Adipocyte (in vitro differentiated cells): ENCODE measurements at places on chromosomes 2 and 18.

DNA sequence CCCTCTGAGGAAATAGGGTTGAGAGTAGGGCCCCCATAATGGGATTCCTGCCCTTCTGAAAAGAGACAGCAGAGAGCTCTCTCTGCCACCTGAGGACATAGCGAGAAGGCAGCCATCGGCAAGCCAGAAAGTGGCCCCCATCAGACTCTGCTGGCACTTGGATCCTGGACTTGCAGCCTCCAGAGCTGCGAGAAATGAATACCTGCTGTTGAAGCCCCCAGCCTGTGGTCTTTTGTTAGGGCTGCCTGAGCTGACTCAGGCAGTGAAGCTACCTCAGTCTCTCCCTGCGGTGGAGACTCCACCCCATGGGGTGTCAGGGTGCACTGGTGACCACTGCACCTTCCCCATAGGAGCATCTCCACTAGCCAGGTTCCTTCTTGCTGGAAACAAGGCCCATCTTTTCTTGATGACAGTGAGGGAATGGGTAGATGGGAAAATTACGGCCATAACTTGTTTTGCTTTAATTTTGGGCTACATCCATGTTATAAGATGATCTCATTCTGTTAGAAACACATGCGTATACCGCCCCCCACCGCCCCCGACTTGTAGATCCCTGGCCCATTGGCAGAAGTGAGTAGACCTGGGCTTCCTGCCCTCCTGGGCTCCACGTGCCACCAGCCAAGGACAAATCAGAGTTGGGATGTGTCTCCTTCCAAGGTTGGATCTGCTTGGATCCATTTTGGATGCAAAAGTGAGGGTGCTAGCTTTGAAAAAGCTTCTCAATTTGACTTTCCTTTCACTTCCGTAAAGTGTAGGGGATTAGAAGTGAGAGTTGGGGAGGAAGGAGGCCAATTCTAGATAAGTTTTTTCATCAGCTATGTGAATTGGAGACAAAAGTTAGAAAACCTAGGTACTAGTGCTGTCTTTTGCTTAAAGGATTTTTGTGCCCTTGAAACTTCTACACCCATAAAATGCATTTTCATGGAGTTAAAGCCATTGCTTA, 42.9 kb downstream of the NCK2 start:
- DNase-seq: no peak

DNA sequence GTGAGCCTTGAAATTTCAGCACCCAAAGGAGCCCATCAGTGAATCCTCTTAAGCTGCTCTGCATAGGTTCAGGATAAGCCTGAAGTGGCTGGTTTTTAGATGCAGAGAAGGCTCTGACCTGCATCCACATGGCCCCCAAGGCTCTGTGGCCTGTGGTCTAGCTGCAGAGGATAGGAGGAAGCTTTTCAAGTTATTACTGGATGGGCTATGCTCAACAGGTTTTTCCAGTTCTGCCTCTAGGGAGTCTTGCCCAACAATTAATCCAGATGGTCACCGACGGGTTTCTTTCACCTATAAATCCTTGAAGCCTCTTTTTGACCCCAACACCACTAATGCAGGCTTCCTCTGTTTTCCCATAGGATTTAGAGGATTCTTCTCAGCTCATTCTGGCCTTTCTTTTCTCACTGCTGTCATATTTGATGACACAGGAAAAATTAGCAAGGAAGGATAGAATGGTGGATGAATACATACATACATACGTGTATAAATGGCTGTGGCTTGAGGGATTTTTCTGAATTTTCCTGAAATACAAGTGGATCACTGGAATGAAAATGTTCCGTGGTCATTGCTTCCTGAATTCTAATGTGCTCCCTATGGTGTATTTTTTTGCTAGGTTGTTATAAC, 52.2 kb upstream of the BCL2L11 start:
- DNase-seq: no peak

DNA sequence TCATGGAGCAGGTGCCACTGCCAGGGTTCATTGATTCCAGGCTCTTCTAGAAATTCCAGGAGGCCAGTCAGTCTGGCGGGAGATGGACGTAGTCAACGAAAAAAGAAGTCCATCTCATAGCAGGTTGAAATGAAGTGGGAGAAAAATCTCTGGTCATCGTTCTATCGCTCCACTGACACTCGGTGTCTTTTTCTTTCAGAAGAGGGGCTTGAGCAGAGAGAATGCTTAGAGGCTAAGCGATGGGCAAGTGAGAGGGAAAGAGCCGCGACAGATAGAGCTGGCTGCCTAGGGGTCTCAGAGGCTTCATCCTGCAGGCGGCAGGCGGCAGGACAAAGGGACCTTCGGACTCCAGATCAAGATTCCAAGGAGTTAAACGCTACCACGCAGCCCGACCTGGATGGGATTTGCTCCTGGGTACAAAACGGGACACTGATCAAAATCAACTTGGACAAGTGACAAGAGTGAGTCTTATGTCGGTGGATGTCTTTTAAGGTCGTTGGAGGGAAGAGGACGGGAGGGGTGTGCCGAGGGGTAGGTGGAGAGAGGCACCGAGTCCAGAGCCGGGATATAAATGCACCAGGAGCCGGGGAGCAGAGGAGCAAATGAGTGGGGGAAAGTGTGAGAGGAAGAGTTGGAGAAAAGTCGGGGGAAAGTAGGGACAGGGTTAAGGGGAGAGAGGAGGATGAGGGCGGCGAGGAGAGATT, 677 bp upstream of the TMEM178A start:
- no peak for DNase-seq

GRCh38 chr2:48915884-48916283, 160.4 kb upstream of the LHCGR start:
- DNase-seq: no peak

DNA sequence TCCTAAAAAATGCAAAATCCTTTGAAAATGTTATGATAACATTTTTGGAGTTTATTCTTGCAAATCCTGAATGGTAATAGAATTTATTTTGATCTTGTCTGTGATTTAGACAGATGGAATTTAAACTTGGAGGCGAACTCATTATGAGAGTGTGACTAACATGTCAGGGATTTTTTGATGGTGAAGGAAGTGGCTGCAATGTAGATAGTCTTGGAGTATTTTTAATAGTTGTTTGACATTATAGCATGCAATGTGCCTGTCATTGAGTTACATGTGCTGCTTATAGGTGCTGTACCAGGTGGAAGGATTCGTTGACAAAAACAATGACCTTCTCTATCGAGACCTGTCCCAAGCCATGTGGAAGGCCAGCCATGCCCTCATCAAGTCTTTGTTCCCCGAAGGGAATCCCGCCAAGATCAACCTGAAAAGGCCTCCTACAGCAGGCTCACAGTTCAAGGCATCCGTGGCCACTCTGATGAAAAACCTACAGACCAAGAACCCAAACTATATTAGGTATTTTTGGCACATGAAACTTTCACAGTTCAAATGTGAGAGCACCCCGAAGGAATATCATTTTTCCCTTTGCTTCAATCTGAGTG, 141.8 kb downstream of the MYO1B start:
- DNase-seq: peak; percentile 81

- DNase-seq: peak; percentile 34
Measured at GRCh38 chr18:11607906-11608305, 1.5 kb upstream of the SLC35G4 start.

- DNase-seq: no peak
Measured at GRCh38 chr2:100962366-100963025, 39.6 kb upstream of the RPL31 start.

DNA sequence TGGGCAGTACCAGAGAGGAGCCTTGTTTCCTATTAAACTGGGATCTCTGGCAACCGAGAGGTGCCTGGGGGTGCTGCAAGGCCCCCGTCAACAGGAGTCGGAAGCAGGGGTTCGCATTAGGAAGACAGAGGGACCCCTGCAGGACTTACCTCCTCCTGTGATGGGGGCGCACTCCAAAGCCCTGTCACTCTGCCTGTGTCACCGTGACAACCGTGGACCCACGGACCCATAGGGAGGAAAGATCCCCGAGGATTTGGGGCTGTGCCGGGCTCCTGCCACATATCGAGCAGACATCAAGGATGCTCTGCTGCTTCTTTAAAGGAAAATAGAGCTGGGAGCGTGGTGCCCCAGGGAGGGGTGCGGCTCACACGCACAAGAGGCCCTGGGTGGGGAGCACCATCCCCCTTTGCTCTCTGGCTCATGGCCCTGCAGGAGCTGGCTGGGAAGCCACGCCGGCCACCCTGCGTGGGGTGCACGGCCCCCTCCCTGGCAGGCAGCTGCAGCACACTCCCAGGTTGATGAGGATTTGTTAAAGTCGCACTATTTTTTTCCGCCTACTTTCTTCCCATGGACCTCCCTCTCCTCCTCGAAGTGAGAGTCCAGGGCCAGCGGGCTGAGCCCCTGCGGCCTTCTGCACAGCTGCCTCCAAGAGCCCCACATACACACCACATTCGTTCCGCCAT, 167.5 kb downstream of the TWIST2 start:
- no peak for DNase-seq

DNA sequence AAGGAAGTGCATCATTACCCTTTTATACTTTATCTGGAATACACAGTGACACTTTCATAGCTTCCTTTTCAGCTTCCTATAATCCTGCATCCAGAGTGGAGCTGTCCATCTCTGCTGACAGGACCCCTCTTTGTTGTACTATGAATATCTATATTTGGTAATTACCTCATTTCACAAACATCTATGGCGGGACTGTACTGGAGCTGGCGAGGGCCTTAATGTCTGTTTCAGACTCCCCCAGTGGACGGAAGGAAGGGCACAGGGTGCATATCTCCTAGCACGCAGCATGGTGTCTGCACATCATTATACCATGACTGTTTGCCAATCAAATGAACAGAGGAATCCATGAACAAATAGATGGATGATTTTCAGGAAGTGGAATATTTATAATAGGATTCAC, 142.3 kb downstream of the SOX11 start:
- DNase-seq: no peak

DNA sequence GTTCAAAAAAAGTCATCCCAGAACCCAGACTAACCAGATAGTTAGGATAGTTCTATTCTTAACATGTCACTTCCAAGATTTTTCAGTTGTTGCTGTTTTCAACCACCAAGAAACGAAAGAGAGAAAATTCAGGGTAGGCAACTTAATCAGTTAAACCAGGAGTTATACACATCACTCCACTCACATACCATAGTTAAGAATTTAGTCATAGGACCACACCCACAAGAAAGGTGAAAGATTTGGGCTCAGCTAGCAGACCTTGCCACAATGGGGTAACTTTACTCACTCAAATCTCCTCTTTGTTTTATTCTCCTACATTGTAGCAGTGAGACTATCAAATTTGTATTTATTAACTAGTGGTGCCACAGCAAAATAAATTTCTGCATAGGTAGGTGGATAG, 473.6 kb downstream of the NUP35 start:
- DNase-seq: no peak

DNA sequence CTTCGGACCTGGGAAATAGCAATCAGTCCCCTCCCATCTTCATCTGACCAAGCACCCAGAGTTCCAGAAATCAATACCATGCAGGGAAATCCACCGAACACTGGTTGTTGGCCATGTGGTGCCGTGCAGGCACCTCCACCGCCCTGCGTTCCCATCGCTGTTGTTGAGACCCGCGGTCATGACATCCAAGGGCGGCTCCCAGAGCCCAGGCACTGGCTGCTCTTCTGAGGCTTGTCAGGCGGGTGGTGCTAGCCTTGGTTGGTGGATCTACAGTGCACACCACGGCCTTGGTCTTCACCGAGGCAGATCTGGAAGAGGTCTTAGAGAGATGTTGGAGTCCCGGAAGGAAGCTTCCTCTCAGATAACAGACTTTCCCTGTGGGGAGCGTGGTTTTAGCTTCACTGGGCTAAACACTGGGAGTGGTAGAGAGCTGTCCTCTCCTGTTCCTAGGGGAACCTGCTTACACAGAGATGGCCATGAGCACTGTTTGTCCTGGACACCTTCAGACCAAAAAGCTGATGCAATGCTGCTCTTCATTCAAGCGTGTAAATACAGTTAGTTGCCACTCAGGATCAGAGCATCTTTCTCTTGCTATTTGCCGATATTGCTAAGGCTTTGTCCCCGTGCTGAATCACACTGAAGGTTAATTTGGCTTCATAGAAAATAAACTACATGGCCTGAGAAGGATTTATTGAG, 58.3 kb downstream of the SMIM21 start:
- no peak for DNase-seq

DNA sequence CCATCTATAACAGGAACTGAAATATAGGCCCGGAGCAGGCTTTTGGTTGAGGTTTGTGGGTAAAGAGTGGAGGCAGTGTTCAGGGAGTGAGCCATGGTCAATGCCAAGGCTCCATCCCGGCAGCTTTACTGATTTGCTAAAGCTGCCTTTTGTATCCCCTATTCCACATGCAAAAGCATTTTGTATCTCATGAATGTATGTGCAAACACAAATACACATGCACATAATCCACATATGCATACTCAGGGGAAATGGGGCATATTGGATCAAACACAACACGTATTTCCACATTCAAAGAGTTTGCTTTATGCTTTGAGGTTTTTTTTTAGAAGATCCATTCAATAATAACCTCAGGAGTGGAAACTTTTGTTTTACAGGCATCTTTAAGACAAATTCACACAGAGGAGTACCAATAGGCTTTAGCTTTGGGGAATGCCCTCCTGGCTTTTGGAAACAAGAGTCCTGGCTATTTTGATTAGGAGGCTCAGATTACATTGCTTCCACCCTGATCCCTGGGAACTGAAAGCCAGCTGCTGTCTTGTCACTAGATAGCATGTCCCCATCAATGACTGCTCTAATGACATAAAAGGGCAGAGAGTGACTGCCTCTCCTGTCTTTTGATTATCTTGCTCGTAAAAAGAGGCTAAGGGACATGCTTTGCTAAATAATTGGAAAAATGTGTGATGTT, 263.2 kb downstream of the EN1 start:
- DNase-seq: no peak

- no peak for DNase-seq
Measured at GRCh38 chr2:176745543-176746200, 466.9 kb upstream of the HNRNPA3 start.

- no peak for DNase-seq
Measured at GRCh38 chr2:3094999-3095958, 282.3 kb downstream of the EIPR1 start.

- DNase-seq: no peak
Measured at GRCh38 chr2:124678043-124678442, 653.0 kb downstream of the CNTNAP5 start.

DNA sequence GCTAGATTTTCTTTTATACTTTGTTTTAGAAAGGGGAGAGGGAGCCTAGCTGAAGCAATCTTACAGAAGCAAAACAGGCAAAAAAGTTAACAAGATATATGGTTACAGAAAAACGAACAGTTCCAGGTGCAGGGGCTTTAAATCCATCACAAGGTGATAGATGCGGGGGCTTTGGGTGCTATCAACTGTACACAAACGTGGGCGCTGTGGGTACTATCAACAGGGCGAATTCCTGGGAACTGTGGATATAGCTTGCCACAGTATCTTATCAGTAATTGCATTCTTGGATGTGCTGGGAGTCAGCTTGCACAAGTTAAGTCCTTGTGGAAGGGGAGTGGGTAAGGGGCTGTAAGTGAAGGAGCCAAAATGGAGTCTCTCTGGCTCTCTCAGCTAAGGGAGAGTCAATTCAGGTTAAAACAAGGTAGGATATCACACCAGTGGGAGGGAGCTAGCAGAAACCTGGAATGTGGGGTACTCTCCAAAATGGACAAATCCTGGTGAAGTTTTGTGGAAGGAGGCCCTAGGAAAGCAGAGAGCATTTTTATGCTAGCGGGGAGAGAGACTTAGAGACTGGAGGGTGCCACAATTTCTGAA, 325.8 kb upstream of the SPHKAP start:
- DNase-seq: no peak
